ENCODE measurements at places on chromosomes 7 and 10.

DNA sequence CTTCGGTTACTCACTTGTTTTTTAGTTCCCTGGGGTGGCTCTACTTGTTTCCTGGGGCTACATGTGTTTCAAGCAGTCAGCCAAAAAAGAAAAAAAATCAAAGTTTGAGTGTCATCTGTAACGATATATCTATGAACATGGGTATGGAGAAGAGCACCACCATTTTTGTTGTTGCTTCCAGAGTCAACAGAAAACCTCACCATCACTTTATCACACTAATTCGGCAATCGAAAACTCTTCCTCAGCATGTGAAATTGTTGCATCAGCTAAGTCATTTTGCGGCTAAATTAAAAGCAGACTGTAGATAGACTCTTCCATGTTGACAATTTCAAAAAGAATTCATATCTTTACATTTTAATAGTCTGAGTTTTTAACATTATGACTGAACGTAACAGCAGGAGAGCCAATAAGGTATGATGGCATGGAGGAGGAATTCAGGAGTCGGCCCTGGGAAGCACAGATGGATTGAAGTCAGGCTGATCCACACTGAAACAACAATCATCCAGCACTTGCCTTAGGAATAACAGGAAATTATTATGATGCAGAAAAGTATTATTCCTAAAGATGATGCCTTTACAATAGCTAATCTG is 455.7 kb upstream of the KLF6 start:
- DNase-seq: no peak

- no peak for DNase-seq
Measured at GRCh38 chr7:142440219-142440905, 182.5 kb upstream of the PRSS58 start.

DNA sequence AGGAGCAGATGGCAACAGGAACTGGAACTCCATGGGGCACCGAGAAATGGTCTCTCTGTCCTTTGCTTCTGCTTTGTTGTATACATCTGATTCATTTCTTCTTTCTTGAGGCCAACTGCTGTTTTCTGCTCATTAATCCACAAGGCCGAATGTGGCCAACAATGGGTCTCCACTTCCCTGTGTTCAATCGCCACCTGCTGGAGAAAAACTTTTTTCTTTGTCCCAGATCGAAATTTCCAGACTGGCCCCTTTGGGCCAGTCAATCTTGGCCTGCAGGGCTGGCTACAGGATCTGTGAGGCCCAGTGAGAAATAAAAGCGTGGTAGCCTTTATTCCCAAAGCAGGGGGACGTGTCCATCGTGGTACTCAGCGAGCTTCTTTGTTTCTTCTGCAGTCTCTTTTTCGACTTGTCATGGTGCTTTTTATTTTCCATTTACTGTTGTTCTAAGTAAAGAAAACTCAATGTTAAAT is 58.8 kb downstream of the PARP12 start:
- DNase-seq: no peak

DNA sequence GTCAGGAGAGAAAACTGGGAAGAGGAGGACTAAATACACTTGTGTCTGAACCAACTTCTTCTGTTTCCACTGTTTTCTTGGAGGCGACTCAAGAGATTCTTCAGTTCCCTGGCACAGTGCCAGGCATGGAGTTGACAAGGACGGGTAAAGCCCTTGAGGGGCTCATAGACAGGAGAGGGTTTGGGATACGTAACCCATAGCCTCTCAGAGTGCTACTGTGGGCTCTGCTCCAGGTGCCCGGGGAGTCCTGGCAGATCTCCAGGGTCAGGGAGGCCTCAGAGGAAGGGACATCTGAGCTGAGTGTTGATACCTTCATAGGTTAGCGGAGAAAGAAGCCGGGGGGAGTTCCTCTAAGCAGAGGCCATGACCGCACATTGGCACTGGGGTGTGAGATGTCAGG is 42.0 kb downstream of the GALNT17 start:
- no peak for DNase-seq

DNA sequence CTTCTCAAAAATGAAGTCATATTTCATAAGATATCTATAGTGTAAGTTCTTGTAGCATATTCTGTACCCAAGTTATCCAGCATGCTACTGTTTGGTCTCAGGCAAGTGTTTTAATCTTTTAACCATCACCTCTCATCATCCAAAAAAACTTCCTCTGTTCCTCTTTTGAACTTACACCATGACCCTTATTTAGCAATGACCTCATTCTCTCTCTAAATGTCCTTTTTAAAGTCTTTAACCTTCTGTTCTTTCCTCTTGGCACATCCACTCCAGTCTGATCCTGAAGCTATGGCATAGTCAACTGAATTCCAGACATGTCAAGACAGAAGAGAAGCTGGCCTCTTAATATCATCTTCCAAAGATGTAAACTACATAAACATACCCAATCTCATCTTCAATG is 26.2 kb downstream of the PPP3CB start:
- no peak for DNase-seq

DNA sequence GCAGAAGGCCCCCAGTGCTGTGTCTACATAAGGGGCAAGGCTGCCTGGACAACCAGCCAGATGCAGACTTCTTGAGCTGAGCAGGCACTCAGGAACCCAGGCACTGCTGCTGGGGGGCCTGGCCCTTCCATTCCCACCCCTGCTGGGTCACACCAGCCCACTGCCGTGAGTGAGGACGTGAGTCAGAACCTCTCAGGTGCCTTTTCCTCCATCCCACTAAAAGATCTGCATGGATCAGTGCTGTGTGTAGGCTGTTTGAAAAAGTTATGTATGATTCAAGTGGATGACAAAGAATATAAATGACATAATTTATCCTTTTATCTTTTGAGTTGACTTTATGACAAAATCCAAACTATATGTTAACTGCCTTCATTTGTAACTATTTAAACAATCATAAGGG is 499.3 kb downstream of the INHBA start:
- DNase-seq: no peak

DNA sequence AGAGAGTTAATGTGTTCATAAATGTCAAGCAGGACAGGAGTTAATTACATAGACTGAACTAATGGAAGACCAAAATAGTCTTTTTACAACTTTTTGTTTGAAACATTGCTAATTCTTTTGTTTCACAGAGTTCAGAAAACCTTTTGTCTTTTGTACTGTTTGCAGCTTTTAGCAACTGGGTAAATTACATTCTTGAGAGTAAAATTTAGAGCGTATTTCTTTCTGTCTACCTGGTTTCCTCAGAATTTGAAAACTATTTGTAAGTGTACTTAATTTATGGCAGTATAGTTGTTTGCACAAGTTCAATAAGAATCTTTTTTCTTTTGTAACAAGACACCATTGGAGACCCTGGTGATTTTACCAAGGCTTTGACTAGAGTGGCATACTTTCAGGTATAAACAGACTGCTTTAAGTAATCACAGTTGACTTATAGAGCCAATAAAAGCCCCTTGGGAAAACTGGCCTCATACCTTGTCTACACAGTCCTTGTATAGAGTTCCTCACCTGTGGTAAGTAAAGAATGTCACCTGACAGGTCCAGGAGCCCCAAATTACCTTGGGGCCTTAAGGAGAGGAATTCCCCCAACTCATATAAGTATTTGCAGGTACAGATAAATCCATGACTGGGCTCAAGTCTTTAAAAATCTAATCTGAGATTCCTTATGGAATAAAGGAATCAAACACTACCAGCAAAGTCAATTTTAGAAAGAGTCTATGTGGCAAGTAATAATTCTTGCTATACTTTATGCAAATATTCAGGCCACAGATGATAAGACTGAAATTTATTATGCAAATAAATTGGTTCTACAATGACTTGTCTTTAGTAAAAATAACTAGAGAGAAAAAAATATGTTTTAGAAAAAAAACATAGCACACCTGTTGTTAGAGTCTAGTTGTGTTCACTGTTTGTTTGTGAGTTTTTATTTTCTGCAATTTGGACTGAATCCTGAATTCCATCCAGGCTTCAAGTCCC is 23.6 kb upstream of the CREB3L2 start:
- DNase-seq: no peak

- no peak for DNase-seq
Measured at GRCh38 chr10:43801140-43801539, 152.5 kb upstream of the ZNF32 start.

DNA sequence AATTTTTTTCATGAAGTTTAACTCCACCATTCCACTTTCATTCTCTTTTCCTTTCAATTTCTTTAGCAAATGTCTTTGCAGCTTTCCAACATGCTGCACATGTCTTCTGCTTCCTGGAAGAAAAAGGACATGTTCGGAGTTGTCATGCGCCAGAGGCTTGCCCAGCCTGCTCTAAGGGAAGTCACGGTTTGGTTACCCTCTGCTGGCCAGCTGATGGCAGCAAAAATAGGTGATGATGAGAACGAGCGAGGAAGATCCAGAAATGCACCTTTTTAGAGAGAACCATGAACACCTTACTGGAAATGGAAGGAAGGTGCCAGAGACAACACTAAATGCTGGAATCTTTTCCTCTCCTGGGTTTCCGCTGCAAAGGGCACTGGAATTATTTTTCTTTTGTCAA is 4.9 kb upstream of the ZSCAN21 start:
- DNase-seq: no peak

DNA sequence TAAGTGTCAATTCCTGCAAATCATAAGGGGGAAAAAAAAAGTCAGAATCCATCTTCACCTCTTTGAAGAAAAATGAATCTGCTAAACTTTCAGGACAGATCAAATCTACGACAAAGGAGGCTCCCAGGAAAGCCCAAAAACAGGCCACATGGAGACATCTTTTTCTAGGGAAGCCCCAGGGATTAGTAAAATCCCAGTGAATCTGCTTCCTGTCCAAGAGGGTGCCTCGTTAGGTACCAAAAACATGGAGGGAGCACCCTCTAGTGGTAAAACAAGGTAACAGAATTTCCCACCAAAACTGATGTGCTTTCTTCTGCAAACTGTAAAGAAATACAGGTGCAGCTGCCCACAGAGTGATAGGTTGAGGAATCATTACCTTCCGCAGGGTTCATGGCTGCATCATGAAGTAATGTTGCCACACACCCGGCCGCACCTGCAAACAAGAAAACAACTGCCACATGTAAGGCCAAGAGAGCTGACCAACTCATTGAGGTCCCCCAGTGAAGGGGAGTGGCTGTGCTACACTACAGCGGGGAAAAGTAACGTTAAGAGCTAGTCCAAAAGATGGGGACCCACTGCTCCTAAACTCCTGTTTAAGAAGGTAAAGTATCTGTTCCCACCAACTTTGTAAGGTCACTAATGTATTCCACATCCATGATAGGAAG is 7.9 kb downstream of the SLC25A28 start:
- DNase-seq: no peak

- DNase-seq: no peak
Measured at GRCh38 chr10:93461109-93461806, 20.9 kb downstream of the MYOF start.

GRCh38 chr10:17247210-17247609 is 19.2 kb downstream of the VIM start:
- no peak for DNase-seq

- DNase-seq: peak; percentile 70
Measured at GRCh38 chr7:143305423-143306070, 10.4 kb upstream of the CLCN1 start.

DNA sequence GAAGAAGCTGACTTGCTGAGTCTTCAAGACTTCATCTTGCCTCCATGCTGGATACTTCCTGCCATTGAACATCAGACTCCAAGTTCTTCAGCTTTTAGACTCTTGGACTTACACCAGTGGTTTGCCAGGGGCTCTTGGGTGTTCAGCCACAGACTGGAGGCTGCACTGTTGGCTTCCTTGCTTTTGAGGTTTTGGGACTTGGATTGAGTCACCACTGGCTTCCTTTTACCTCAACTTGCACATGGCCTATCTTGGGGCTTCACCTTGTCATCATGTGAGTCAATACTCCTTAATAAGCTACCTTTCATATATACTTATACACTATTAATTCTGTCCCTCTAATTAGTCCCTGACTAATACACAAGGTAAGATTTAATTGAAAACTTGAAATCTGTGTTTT is 361.7 kb upstream of the SEMA3C start:
- no peak for DNase-seq

GRCh38 chr10:97766996-97767924 is 4.5 kb downstream of the SFRP5 start:
- DNase-seq: no peak

DNA sequence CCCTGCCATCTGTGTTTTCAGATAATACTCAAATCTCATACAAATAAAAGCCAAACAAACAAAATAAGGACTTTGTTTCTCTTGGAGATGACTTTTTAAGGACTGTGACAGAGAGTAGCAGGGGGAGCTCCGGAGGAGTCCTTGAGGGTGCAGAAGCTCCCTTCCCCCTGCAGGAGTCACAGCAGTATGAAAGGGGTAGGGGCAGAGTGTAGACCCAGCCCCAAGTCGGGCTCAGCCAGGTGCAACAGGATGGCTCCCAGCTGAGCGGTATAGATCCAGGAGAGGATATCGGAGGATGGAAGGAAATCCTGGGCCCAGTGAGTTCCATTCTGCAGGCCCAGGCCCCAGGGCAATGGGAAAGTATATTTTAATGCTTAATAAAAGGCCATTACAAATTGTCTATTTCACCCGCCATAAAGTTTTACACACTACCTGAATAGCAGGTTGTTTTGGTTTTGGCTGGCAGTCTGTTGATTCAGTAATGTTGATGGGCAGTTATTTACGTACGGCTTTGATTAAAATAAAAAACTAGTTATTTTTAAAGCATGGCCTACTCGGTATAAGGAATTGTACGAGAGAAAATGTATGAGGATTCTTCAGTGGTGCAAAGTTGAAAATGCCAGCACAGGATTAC is 206.0 kb downstream of the CELF2 start:
- no peak for DNase-seq
